Fibroblast of skin of left quadriceps (primary cell): ENCODE measurements at places on chromosomes 4 and X.

GRCh38 chrX:13059637-13060499 is 15.4 kb upstream of the FAM9C start:
- no peak for DNase-seq

DNA sequence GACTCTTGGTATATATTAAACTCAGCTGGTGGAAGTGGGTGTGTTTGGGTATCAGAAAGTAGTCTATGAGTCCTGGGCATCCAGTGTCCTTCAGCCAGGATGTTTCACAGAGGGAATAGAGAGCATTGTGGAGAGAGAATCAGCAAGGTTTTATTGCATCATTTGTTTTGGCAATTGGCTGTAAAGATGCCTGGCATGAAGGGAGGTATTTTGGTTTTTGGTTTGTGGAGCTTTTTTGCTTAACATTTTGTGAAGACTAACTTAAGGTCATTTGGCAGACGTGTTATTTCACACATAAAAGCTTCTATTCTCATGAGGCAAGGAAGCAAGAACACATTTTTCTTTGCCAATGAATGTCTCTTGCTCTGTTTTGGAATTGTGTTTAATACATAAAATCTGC is 71.1 kb downstream of the DCLK2 start:
- peak; percentile 48 for DNase-seq

- DNase-seq, result no peak
Observed at GRCh38 chr4:76611616-76612207, 176.7 kb downstream of the SHROOM3 start.

DNA sequence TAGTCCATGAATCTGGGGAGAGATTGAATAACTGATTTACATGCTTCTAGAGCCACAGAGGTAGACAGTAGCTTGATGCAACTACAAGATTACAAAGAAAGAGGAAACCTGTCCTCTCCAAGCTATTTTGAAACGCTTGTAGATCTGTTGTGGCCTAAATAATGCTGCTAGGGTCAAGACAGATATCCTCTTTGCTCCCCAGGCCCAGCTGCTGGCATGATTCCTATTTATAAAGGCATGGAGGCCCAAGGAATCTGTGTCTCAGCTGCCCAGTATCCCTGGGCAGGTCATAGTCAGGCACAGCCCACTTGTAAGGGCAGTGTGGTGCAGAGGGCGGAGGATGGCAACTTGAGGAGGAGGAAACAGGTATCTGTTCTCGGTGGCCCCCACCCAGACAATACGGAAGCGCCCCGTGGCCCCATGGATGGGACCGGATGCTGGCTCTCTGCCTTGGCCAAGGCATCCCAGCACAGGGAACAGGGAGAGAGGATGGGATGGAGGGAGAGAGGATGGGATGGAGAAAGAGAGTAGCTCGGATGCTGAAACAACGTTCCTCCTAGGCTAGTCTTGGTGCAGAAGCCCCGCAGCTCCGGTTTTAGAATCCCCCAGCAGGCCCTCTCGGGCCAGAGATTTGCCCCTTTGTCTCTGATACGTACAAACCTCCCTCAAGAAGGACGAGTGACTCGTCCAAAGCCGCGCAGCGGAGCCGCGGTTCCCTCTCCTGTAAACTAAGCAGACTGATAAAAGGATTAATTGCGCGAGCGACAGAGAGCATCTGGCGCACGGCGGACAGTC is 767 bp upstream of the SMIM20 start:
- no peak for DNase-seq

DNA sequence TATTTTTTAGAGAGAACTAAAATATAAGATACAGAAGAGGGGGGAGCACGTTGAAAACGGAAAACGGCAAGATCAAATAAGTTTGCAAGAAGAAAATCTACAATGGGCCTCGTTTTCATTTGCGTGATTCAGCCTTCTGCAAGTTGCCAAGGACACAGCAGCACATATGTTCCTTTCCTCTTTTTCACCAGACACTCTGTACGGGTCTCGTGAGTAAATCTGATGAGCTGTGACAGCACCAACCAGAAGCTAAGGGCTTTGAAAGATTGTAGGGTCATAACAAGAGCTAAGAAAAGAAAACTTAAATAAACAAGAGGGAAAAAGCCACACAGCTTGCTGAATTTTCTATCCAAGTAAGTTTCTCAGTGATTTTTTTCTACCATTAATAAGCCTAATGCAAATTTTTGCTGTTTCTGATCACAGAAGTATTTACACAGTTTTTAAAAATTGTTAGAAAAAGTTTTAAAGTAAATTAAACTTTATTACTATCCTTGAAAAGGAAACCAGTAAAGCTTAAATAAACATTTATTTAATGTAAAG is 63.4 kb downstream of the SCML2 start:
- DNase-seq, result peak; percentile 3

DNA sequence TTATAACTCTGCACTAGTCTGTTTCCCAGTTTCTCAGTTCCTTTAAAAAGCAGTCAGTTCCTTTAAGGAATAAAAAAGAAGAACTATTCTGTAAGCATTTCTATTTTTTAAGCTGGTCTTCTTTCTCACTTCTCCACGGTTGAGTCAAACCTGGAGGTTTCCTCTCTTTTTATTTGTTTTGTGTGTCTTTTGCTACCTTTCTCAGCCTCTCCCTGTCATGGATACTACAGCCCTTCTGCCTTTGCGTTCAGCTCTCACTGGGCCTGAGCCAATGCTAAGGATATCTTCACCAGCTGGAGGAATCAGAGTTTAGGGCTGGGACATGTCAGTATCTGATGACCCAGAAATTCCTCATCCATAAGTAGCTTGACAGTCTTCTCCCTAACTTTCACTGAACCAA is 49.7 kb upstream of the PRKX start:
- no peak for DNase-seq

DNA sequence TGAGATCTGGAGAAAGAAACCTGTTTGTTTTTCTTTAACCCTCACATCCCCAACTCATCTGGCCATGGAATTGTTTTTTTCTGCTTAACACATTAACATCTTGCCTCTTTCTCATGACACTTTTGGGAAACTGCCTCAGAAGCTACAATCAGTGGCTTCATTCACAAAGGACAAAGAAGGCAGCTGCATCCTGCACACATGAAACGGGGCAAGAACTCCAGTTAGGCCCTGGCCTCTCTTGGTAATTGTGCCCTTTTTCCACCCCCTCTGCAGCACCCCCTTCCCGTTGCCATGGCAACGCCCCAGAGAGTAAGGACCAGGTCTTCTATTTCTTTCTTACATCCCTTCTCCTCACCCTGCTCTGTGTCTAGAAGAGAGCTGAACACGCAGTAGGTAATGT is 103.4 kb downstream of the PDGFRA start:
- DNase-seq, result no peak

GRCh38 chr4:170003071-170004070 is 22.8 kb downstream of the MFAP3L start:
- DNase-seq, result no peak

GRCh38 chr4:146121757-146122156 is 53.8 kb upstream of the LSM6 start:
- no peak for DNase-seq

DNA sequence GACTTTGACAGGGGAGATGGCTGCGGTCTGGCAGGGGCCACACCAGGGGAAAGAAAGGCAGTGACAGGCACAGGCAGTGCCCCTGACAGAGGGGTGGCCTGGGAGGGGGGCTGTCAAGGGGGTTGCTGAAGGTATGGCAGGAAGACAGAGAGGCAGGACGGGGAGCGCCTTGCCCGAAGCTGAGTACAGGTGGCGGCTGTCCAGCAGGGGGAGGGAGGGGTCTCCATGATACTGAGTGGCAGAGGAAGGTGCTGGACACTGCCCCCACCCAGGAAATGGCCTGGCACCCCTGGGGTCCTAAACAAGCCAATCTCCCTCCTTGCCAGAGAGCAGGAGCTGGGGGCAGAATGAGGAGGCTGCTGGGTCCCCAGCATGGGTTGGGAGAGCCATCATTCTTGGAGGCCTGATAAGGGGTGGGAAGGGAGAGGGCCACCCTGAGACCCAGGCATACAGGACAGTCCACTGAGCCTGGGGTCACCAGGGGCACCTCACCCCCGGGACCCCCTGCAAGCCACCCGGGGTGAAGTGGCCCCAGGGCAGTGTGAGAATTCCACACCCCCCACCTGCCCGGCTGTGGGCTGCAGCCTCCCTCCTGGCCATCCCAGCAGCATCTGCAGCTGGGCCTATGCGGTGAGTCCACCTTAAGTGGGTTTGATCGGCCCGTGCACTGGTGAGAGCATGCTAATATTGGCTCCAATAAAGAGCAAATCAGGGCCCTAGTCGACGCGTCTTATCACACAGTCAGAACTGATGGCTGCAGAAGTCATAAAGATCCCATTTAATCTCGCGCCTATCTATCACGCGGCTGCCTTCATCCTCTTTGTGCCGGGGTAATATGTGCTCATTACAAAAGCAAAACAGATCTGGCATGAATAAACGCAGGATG is 108.5 kb downstream of the FAM53A start:
- DNase-seq, result no peak

DNA sequence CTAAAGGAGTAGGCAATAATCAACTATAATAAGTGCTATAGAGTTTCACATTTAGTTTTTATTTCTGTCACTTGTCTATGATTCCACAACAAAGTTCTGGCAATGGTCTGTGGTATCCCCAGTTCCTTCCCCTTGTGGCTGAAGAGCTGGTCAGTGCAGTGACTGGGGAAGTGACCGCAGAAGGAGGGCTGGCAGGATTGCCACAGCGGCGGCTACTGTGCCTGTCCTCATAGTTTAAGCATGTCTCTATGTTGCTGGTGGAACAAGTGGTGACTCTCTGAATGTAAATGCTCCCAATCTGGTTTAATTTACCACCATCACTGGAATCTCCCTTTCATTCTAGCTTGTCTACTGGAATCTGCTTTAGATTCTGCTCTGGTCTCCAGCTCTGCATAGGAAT is 170.6 kb upstream of the GK2 start:
- DNase-seq, result no peak

GRCh38 chrX:25004040-25004439 is 11.7 kb downstream of the ARX start:
- DNase-seq, result no peak

DNA sequence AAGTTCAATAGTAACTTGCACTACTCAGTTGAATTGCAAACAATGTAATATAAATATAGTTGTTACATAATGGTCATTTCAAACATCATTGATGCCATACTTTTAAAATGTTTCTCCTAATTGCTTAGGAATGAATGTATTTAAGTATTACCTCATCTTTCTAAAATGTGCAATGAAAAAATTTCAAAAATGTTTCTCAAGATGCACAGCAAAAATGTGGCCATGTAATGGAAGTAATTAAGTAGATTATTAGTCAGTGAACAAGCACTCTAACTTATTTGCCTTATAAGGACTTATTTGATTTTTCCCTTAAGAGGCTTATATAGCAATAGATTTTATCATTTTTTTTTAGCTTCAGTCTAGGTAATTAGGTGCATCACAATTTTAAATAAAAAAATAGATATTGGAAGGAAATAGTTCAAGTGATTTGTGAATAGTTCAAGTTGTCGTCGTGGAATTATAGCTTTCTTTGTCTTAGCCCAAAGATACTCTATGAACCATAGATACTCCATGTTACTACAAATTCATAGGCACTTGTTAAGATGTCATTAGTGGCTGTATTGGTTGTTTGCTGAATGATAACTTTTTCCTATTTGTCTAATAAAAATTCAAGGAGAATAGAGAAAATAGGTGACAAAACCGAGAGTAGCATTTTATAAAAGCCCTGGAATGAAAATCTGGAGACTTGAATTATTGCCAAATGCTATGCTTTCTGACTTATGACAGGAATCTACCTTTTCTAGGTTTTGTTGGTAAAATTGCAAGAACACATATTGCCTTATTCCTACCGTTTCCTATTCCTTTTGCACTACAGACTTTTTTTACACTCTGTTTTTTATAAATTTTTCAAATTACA is 118.5 kb downstream of the TLL1 start:
- DNase-seq, result peak; percentile 82

- DNase-seq, result no peak
Observed at GRCh38 chrX:135505351-135505750, 15.1 kb upstream of the INTS6L start.

DNA sequence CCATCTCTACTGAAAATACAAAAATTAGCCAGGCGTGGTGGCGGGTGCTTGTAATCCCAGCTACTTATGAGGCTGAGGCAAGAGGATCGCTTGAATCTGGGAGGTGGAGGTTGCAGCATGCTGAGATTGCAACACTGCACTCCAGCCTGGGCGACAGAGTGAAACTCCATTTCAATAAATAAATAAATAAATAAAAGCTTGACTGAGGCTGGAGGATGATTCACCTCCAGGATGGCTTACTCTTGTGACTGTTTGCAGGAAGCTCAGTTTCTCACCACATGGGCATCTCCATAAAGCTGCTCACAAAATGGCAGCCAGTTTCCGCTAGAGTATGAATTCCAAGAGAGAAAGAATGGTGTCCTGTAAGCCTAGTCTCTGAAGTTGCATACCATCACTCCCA is 191.7 kb upstream of the EDNRA start:
- no peak for DNase-seq

DNA sequence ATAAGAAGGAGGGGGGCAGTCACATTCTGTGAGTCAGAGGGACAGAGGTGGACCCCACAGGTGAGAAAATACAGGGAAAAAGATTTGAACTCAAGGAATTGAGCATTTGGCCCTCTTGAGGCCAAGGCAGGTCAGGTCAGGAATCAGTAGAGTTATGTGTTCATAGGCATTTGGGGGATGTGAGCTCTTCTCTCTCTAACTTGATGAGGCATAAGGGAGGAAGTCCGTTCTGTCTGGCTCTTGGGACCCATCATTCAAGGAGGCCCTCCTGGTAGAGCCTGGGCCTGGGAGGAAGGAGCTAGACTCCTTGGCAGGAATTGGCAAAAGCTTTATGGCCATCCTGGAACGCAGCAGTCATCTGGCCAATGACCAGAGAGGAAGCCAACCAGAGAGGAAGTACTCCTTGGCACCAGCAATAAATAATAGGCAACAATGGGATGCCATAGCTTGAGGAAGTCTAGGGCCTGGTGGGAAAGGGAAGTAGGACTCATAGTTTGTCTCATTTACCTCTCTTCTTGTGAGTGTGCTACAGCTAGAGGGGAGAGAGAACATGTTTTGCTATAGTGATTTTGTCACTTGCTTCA is 53.0 kb downstream of the MSN start:
- no peak for DNase-seq

GRCh38 chrX:22109442-22109841 is 77.3 kb downstream of the PHEX start:
- peak; percentile 57 for DNase-seq

GRCh38 chrX:103663981-103664762 is 22.3 kb downstream of the MORF4L2 start:
- DNase-seq, result no peak

DNA sequence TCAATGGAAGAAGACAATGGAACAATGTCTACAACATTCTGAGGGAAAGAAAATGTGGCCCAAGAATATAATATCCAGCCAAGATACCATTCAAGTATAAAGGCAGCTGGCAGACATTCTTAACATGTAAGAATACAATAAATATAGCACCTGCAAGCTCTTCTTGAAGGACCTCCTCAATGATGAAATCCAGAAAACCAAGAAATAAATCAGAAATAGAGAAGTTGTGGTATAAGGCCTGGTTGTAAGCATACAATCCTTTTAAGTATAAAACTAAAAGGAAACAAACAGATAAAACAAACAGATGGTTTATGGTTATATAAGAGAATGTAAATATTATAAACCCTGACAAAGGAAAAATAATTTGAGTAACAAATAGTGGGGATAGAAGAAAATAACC is 33.4 kb downstream of the SYTL4 start:
- no peak for DNase-seq

GRCh38 chrX:18210470-18210869 is 10.2 kb downstream of the BEND2 start:
- no peak for DNase-seq

- DNase-seq, result no peak
Observed at GRCh38 chr4:74628852-74629620, 165.3 kb downstream of the BTC start.

GRCh38 chrX:2224161-2224560 is 276.6 kb downstream of the DHRSX start:
- DNase-seq, result no peak
